Mucosa of descending colon (tissue), 3 donors: ENCODE measurements at places on chromosomes 5 and 9. TPM values are rescaled to one million over a fixed set of nuclear protein-coding genes. Genes with fewer than 3 reads are reported as not detected.

FAM163B gene
- total RNA-seq: 3.9 TPM

DIMT1 gene
- 14.6 TPM for total RNA-seq

DNA sequence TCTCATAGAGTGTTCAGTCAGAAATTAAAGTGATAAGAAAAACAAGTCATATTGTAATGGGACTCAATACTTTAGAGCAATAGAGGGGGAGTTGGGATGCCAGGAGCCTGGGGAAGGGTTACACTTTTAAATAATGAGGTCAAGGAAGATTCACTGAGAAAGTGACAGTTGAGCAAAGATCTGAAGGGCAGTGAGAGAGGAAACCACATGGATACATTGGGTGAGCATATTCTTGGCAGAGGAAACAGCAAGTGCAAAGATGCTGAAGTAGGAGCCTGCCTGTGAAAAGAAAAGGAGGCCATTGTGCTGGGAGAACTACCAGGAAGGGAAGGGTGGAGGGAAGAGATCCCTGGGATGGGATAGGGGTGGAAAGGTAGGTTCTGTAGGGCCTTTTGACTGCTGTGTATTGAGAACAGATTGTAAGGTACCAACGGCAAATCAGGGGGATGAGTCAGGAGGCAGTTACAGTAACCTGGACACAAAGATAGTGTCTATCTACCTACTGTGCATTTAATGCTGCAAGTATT lies 79.4 kb downstream of the PAM start:
- no peak for DNase-seq

DNA sequence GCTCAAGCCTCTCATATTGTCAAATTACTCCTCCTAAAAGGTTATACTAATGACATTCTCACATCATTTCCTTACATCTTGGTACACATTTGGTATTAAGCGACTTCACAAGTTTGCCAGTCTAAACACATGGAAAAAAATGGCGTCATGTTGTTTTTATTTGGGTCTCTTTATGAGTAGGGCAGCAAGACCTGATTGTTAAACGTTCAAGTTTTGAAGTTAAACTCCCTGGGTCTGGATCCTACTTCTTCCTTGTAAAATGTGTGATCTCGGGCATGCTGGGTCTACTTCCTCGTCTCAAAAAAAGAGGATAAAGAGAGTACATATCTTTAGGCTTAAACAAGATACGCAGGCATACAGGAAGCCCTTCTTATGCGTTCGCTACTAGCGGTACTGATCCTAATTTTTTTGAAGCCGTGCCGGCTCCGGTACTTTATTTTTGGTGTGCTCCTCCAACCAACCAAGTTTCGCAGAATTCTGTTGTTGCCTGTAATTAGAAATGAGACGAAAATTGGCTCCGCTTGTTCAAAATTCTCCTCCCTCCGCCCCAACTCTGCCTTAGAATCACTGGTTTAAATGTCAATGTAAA lies 596 bp upstream of the CDC37L1 start:
- DNase-seq: no peak

DNA sequence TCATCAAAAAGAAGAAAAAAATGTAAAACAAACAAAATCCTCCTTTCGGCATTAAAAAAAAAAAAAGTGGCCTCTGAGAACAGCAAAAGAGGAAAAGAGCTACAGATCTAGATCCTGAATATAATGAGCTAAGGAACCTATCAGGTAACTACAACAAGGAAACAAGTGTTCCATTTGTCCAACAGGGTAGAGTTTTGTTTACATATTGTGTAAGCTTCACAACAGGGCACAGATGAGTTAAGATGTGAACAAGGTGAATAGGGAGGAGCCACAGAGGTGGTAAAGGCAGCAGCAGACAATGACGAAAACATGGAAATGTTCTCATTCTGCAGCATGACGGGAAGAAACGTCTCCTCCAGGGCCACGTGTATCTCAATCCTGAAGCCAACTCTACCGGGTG lies 14.4 kb downstream of the ELP1 start:
- DNase-seq: no peak

DNA sequence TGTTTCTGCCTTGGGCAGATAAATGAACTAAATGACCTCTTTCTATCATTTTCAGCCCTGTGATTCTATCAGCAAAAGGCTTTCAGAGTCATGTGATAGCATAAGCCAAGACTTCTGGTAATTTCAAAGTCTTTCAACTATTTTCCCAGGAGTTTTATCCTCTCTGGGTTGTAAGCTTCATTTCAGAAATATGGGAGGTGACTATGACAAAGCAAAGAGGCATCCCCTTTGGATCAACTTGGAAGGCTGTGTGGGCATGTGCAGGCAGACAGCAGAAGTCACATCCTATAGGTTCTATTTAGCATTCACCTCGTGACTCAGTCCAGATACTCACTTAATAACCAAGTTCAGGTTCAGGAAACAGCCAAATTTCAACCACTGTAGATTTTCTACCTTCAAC lies 149.0 kb upstream of the FST start:
- no peak for DNase-seq

DNA sequence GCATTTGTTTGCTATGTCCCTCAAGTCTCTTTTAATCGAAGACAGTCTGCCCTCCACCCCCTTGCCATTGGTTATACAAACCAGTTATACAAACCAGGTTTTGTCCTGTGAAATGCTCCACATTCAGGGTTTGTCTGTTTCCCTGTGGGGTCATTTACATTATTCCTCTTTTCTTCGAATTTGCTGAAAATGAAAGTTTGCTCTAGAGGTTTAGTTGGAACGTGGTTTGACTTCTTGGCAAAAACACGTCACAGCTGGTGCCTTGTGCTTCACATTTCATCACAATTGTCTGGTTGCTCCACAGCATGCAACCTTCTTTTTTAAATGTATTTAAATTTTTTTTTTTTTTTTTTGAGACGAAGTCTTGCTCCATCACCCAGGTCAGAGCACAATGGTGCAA lies 4.2 kb upstream of the HAVCR2 start:
- no peak for DNase-seq
